ENCODE measurements at places on chromosomes 7 and 10. TPM values are rescaled to one million over a fixed set of nuclear protein-coding genes. Genes with fewer than 3 reads are reported as not detected.

DNA sequence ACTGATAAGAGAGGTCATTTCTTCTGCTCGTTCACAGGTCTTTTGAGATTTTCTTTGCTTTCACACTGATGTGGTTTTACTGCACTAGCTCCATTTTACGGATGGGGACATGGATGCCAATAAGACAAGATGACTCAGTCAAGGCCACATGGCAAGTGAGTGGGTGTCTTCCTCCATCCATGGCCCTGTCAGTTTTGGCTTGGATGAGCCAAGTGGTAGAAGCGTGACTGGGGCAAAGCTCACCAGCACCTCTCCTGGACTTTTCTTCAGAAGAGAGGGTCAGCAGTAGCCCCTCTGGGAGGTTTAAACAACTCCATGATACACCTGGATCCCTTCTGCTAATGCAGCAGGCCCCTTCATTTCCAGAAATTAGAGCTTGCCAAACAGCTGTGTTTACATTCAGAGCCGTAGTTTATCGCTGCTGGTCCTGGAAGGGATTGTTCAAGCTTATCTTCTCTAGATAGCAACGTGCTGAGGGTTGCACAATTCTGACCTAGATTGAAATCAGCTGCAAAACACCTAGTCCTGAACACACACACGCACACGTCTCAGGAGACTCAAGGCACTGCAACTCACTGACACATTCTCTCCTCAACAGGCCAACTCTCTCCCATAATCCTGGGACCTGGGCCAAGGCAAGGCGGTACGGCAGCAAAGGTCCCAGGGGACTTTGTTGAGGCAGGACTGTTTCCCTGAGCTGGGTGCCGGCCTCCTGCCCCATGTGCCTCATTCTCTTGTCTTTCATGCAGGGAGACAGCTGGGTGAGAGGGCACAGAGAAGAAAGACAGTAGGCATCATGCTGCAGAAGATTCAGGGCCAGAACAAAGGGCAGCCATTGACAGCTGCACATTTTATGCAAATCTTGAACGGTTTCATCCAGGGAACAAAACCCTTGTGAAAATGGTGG lies 14.2 kb upstream of the PDCD4 start:
- no peak overlapping the region for H3K4me3 ChIP-seq
- H3K27ac ChIP-seq = peak overlapping the region; percentile 39
- DNase-seq = peak; percentile 52
- no peaks in the 10 kb centered on the region for H3K27me3 ChIP-seq
- peaks cover 48% of the 10 kb centered on the region for H3K4me1 ChIP-seq
- H3K36me3 ChIP-seq = no peaks in the 10 kb centered on the region

GRCh38 chr7:1028775-1029636 lies 15.3 kb upstream of the GPR146 start:
- peak; percentile 96 for DNase-seq
- no peaks in the 10 kb centered on the region for H3K27me3 ChIP-seq
- peaks cover 17% of the 10 kb centered on the region for H3K4me1 ChIP-seq
- peaks cover 16% of the 10 kb centered on the region for H3K36me3 ChIP-seq
- H3K27ac ChIP-seq = peak overlapping the region; percentile 59

- DNase-seq = no peak
- peaks cover 18% of the 10 kb centered on the region for H3K27me3 ChIP-seq
- H3K27ac ChIP-seq = no peak overlapping the region
- H3K4me1 ChIP-seq = peaks cover 15% of the 10 kb centered on the region
Observed at GRCh38 chr7:96719164-96719563, 9.5 kb upstream of the SEM1 start.

DNA sequence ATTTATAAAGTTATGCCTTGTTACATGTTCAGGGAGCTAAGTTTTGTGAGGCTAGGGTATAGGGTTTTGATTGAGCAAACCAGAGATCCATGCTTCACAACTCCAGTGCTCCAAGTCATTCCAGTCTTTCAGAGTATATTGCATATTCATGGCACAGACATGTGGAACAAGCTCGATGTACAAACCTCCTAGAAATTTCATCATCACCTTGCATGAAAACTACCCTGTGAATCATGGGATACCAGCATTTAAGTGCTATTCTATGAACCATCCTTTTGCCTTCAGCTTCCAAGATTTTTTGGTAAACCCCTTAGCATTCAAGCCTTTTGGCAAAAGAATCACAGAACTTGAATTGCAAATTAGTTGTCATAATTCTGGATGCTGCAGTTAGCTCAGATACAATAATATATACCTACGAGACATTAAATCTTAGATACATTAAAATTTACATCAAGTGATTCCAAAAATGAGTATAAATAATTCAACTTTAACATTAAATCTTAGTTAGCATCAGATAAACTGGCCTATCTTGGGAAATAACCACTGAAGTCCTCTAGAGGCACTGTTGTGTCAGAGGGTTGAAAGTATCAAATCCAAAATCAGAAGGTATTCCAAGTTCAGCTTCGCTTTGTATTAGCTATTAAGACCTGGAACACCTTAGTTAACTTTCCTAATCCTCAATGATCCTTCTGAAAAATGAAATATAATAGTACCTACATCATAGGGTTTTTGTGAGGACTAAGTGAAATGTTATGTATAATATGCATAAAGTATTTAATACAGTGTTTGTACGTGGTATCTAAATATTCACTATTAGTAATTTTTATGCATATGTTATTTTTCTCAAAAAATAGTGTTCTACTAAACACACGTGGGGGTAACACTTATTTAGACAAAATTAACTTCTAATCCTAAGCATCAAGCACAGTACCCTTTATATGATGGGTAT lies 55.5 kb upstream of the CABCOCO1 start:
- no peaks in the 10 kb centered on the region for H3K27me3 ChIP-seq
- H3K36me3 ChIP-seq = no peaks in the 10 kb centered on the region
- H3K27ac ChIP-seq = no peak overlapping the region
- no peak overlapping the region for H3K4me3 ChIP-seq

DNA sequence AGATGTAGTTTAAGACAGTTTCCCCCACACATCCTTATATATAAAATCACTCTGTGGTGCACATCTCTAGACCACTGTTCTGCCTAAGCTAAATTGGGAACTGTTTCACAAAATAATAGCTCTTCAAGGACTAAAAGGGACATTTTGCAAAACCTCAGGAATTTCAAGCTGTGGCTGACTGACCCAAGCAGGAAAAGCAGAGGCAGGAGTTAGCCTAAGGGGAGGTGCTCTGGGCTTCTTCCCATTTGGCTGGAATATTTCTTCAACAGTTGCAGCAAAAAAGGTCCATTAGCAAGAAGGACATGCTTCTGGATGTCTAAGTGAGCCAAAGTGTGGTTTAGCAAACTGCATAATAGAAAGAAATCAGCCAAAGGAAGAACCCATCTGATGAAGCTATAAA lies 551.2 kb upstream of the ANKRD30A start:
- no peak for DNase-seq
- no peaks in the 10 kb centered on the region for H3K27me3 ChIP-seq
- H3K36me3 ChIP-seq = no peaks in the 10 kb centered on the region

GRCh38 chr7:4689668-4690067 lies 7.6 kb downstream of the FOXK1 start:
- DNase-seq = no peak
- peaks cover 46% of the 10 kb centered on the region for H3K36me3 ChIP-seq
- peak overlapping the region; percentile 5 for H3K4me3 ChIP-seq
- H3K4me1 ChIP-seq = peaks cover 23% of the 10 kb centered on the region

The NEUROG3 gene
- not detected for total RNA-seq
